Activated naive CD8-positive, alpha-beta T cell treated with anti-CD3 and anti-CD28 coated beads, Interleukin-2, amount 10 ng/mL, durations not matched to agents 7 days and 5 days (primary cell): ENCODE measurements at places on chromosomes 5 and 9.

DNA sequence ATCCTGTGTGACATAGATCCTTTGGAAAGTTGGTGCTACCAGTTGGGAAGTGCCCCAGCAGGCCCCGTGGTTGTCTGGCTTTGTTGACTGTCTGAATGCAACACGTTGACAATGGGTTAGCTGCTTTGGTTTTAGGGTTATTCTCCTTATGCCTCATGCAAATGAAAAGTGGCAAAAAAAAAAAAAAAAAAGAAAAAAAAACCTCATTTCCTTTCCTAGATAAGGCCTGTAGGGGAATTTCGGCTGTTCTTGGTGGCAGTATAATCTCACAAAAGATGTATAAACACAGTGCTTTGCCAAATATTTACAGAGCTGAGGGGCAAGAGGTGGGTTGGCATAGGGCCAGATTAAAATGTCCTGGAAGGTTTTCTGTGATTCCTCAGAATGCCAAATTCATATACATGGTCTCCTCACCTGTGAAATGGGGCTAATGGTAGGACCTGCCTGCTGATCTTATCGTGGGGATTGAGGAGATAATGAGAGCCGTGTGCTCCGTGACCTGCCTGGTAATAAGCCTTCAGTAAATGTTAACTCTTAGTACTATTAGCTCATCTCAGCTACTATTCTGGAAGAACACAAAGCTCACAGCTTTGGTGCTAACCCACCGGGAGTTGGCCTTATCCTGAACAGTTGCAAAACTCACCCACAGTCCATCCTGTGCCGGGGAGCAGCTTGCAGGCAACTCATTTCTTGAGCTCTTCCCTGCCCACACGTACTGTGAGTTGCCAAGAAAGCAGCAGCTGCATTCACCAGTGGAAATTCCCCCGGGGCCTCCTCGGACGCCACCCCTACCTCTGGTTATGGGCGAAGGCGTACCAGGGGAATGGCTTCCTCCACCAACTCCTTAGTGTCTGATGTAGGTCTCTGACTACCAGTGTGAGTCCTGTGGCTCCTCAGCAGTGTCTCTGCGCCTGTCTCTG, 220.3 kb downstream of the NR3C1 start:
- DNase-seq, result no peak
- peaks cover 19% of the 10 kb centered on the region for H3K36me3 ChIP-seq
- H3K4me3 ChIP-seq, result no peak overlapping the region

DNA sequence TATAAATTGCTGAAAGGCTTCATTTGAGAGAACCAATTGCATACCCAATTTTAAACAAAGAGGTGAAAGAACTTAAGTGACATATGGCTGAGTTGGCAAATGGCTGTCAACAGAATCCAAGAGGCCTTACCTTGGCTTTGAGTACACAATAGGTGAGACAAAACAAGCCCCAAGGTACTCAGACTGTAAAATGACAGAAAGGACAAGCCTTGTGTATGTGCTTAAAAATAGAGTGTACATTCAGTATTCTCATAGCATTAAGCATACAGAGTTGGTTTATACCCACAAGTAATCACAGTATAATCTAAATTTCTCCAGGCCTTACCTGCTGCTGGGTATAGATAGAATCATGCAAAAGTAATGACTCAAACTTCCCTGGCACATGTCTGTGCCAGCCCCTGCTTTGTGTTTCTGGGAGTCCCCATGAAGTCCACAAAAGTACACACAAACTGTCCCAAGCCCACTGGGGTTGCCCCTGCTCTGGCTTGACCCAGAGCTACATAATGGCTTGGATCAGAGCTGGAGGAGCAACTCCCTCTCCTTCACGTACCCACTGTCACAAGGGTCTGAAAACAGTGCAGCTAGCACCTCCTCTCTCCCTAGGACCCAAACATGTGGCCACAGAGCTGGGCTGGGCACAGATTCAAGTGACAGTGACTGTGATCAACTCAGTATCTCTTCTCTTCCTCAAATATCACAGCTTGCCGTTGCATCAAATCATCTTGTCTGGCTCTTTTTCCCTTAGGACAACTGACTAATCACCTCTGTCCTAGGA, 250.8 kb downstream of the ENC1 start:
- H3K27ac ChIP-seq, result no peak overlapping the region
- H3K4me1 ChIP-seq, result no peaks in the 10 kb centered on the region
- H3K27me3 ChIP-seq, result peaks cover 10% of the 10 kb centered on the region

DNA sequence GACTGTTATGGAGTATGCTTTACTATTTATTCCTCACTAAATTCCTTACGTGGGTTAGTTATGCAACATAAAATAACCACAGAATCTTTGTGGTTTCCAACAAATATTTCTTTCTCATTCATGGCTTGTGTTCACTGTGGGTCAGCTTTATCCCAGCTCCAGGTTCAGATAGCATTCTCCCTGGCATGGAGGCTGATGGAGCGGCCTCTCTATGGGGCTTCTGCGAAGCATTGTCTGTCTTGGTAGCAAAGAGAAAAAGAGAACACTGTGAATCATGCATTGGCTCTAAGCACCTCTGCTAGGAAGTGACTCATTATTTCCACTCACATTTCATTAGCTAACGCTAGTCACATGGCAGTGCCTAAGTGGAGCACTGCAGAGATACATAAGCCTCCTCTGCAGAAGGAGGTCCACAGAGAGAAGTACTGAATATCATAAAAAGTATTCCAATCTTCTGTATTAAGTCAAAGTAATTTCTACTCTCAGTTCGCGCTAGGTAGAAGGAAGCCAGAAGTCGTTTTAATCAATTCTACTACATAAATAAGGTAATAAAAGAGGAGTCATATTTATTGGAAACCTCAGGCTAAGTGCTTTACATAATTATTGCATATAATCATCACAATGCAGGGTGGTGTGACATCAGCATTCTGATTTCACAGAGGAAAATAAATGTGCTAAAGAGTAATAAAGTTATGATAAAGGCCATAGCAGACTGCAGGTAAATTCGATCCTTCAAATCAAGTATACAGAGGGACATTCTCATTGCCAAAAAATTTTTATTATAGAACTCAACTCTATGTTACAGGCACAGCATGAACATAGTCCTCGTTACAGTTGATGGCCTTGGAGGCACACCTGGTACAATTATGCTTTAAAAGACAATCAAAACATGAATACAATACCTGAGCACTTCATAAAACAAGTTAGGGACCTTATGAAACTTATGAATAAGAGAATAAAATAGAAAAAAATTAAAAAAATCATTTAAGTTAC, 531.1 kb downstream of the CETN3 start:
- no peak overlapping the region for H3K4me3 ChIP-seq
- H3K27ac ChIP-seq, result no peak overlapping the region
- DNase-seq, result no peak
- H3K36me3 ChIP-seq, result no peaks in the 10 kb centered on the region
- H3K27me3 ChIP-seq, result no peaks in the 10 kb centered on the region
- H3K4me1 ChIP-seq, result no peaks in the 10 kb centered on the region

- H3K36me3 ChIP-seq, result no peaks in the 10 kb centered on the region
- H3K27me3 ChIP-seq, result peaks cover 19% of the 10 kb centered on the region
- H3K27ac ChIP-seq, result no peak overlapping the region
- H3K4me1 ChIP-seq, result no peaks in the 10 kb centered on the region
- H3K4me3 ChIP-seq, result no peak overlapping the region
Observed at GRCh38 chr5:61618577-61618976, 286.5 kb downstream of the ZSWIM6 start.

DNA sequence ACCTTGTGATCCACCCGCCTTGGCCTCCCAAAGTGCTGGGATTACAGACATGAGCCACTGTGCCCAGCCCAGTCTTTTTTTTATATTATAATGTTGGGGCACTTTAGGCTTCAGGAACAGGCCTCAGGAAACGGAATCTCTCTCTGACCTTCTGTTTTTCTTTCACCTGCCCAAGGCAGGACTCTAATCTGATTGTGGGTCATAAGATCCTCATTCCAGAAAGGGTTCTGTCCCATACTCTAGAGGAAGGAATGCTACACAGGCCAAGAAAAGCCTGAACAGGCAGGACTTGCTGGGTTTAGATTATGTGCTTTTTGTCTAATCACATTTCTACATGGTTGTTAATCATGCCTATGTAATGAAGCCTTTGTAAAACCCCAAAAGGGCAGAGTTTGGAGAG, 1.8 kb upstream of the CCL28 start:
- no peaks in the 10 kb centered on the region for H3K36me3 ChIP-seq
- no peak for DNase-seq
- no peak overlapping the region for H3K27ac ChIP-seq
- H3K4me1 ChIP-seq, result peaks cover 2% of the 10 kb centered on the region

DNA sequence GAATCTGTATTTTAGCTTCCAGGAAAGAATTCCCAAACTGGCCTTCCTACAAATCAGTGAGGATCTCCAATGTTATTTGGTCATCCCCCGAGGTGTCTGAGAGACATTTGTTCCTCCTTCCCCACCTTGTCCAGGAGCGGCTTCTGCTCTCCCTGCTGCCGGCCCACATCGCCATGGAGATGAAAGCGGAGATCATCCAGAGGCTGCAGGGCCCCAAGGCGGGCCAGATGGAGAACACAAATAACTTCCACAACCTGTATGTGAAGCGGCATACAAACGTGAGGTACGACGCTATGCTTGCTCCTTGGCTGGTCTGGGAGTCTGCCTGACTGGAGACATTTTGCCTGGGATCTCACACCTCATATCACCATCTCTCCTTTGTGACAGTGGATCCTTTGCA, 160.4 kb downstream of the CFAP90 start:
- H3K36me3 ChIP-seq, result no peaks in the 10 kb centered on the region
- peaks cover under 1% of the 10 kb centered on the region for H3K27me3 ChIP-seq
- no peak overlapping the region for H3K4me3 ChIP-seq
- no peaks in the 10 kb centered on the region for H3K4me1 ChIP-seq
- DNase-seq, result no peak

DNA sequence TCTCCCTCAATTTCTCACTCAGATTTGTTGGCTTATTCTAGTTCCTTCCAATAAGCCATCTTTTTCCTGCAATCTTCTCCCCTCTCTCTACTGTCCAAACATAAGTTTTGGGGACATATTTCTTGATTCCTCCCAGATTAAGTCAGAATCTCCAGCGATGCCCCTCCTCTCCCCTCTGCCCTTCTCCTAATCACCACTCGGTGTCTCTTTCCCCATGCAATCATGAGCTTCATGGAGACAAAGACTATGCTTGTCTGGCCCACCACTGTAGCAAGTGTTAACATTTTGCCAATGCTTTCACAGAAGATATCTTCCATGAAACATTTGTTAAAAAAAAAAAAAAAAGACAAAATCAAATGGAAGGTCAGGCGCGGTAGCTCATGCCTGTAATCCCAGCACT, 42.4 kb downstream of the PDE6A start:
- no peak overlapping the region for H3K4me3 ChIP-seq
- H3K27me3 ChIP-seq, result peaks cover 22% of the 10 kb centered on the region
- DNase-seq, result no peak
- H3K27ac ChIP-seq, result no peak overlapping the region
- no peaks in the 10 kb centered on the region for H3K36me3 ChIP-seq

DNA sequence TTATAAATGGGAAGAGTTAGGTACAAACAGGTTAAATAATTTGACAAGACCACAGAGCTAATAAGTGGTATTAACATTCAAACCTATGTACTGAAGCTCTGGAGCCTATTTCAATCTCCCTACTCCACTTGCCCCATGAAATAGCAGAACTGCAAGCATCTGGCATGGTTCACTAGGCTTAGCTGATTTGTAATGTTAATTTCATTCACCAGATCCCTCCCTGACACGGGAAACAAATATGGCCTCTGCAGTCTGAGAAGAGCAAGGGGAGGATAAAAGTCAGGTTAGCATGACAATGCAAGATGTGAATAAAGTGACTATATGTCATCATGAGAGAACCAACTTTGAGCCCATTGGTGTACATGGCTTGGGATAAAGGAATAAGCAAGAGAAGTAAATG, 428.8 kb downstream of the BRINP1 start:
- no peak overlapping the region for H3K27ac ChIP-seq
- H3K4me1 ChIP-seq, result no peaks in the 10 kb centered on the region
- DNase-seq, result no peak
- H3K36me3 ChIP-seq, result no peaks in the 10 kb centered on the region
- no peak overlapping the region for H3K4me3 ChIP-seq

DNA sequence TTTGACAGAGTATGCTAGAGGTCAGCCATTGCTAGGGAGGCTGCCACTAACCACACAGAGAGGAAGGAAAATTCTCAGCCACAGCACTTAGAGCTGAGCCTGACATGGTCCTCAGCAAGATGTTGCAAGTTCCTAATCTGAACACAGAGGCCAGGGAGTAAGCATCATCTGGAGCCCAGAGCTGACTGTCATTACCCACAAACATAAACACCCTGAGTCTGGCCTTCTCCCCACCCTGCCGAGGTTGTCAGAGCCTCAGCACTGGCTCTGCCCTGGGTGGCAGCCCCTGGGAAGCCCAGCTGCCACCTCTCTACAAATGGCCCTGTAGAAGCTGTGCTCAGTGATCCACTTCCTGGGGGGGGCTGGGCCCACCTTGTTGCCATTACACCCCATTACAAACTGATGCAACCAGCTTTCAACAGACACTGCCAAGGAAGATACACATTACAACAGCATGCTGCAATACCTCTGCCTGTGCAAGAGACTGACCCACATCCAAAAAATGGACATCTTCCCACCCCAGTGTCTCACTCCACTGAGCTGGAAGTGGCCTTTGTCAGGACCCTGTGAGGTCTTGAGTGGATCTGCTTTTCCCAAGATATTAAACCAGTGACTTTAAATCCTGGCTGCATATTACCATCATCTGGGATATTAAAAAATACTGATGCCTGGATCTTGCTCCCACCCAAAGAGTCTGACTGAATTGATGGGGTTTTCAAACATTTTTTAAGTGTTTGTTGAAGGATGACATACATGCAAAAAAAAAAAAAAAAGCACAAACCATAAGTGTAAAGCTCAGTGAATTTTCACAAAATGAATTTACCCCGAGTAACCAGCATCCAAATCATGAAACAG, 33.0 kb downstream of the IRF1 start:
- peak overlapping the region; percentile 66 for H3K4me3 ChIP-seq
- H3K4me1 ChIP-seq, result peaks cover 84% of the 10 kb centered on the region
- peak overlapping the region; percentile 99 for H3K27ac ChIP-seq
- H3K27me3 ChIP-seq, result no peaks in the 10 kb centered on the region
- H3K36me3 ChIP-seq, result peaks cover 52% of the 10 kb centered on the region

- H3K27me3 ChIP-seq, result no peaks in the 10 kb centered on the region
- H3K4me3 ChIP-seq, result no peak overlapping the region
- no peaks in the 10 kb centered on the region for H3K4me1 ChIP-seq
- no peak overlapping the region for H3K27ac ChIP-seq
Observed at GRCh38 chr5:39399135-39400036, 25.4 kb downstream of the DAB2 start.

GRCh38 chr9:114214181-114214580, 58.8 kb downstream of the COL27A1 start:
- H3K4me1 ChIP-seq, result no peaks in the 10 kb centered on the region
- H3K4me3 ChIP-seq, result no peak overlapping the region
- H3K27ac ChIP-seq, result no peak overlapping the region
- H3K36me3 ChIP-seq, result no peaks in the 10 kb centered on the region

DNA sequence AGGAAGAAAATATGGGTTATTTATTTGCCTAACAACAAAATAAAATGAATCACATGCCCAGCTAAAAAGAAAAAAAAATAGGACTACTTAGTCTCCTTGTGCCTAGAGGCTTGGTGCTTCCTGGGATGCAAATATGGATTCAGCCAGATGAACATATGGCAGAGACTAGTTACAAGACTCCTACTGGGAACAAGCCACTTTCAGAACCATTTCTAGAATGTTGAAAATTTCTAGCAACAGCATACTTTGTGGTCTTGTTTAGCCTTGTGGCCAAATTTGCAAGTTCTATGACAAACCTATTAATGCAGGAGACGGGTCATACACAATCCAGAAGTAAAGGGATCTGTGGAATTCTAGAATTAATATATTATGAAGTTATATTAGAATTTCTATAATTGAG, 198.7 kb downstream of the CHSY3 start:
- no peaks in the 10 kb centered on the region for H3K27me3 ChIP-seq
- H3K27ac ChIP-seq, result no peak overlapping the region
- H3K4me3 ChIP-seq, result no peak overlapping the region
- no peaks in the 10 kb centered on the region for H3K36me3 ChIP-seq
- no peak for DNase-seq
